ENCODE measurements at places on chromosomes 12 and 14.
A peak's percentile ranks its signal among the peaks of the same experiment; 100 is the strongest.

DNA sequence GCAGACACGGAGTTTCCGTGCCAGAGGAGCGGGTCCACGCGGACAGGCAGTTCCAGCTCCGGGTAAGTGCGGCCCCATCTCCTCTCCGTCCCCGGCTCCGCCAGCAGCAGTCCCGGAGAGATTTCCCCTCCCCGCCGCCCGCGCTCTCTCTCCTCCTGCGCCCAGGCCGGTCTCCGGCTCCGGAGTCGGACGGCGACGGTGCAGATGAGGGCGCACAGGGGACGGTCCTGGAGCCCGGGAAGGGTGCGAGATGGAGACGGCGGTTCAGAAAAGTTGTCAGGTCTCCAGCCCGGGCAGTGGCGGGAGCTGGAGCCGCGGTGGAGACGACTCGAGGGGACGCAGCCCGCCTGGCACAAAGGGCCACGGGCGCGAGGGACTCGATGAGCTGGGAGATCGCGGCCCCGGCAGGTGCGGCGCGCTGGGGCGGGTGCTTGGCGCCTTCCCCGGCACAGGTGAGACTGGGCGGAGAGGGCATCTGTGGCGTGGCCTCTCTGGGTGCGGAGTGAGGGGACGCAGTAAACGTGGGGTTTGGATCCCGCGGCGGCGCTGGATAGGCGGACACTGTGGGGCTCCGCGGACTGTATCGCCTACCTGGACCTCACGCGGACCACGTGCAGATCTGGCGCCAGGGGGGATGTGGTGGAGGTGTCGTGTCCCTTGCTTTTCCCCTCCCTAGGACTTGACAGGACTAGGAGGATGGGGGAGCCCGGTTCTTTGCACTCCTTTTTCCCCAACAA lies 1540.3 kb upstream of the TMEM132C start:
- no peak for DNase-seq

GRCh38 chr12:71772735-71773134 lies 18.1 kb downstream of the RAB21 start:
- DNase-seq, result no peak

DNA sequence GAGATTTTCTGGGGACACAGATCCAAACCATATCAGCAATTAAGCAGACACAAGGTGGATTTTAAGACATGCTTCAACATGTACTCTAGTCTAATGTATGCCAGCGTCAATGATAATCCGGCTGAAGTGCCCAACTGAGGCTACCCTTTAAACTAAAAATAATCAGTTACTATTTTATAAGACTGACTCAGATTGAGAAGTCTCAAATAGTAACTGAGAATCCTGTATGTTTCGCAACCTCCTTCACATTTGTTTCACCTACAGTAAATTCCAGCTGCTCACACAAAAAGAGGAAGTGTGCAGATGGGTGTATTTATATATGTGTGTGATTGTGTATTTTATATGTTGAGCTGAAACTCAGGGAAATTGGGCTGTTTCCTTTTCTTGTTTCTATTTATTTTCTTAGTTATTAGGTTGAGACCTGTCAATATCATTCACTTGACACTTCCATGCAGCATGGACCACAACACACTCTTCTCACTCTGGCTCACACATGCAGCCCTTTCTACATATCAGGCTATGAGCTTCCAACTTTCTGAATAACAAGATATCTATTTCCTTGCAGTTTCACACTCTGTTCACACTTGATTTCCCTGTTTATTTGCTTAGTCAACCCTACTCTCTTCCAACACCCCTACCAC lies 1224.9 kb upstream of the TMEM132C start:
- DNase-seq, result no peak

DNA sequence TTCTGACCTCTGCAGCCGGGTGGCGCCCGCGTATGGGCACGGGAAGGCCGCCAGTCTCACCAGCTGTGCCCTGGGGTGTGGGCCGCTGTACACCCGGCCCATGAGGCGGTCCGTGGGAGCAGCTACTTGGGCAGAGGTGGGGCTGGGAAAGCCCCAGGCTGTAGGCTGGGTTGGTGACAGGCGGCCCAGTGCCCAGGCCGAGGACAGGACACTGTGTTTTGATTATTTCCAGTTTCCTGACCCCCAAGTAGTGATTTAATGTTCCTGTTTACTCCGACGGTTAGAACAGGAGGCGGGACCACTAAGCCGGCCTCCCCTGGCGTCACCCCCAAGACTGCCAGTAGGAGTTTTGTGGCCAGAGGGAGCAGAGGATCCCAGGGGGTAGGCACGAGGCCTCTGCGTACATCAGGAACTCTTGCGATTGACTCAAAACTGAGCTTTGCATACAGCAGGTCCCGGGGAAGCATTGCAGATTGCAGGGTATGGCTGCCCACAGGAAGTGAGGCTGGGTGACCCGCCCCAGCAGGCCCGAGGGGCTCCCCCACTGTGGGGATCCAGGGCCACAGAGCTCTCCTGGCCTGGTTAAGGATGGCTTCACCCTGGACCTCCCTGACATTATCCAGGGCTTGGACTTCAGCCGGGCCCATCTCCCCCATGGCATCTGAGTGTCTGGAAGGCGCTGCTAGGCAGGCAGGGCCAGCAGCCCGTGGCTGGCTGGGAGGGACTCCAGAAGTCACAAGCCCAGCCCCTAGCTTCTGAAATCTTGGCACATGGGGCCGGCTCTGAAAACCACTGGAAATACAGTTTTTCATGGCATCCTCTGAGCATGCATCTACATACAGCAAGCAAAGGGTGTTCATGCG lies 42.5 kb upstream of the DIO3 start:
- no peak for DNase-seq

DNA sequence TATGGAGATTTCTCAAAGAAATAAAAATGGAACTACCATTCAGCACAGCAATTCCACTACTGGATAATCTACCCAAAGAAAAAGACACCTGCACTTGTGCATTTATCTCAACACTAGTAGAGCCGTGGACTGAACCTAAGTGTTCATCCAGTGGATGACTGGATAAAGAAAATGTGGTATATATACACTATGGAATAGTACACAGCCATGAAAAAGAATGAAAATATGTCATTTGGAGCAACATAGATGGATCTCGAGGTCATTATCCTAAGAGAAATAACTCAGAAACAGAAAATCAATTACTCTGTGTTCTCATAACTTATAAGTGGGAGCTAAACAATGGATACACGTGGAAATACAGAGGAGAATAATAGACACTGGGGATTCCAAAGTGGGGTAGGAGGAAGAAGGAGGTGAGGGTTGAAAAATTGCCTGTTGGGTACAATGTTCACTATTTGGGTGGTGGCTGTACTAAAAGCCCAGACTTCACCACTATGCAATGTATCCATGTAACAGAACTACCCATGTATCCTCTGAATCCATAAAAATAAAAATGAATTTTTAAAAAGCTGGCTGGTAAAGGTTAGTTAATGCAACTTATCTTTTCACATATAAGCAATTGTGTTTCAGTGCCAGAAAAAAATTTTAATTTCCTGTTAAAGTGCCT lies 130.7 kb downstream of the FOXA1 start:
- DNase-seq, result no peak

DNA sequence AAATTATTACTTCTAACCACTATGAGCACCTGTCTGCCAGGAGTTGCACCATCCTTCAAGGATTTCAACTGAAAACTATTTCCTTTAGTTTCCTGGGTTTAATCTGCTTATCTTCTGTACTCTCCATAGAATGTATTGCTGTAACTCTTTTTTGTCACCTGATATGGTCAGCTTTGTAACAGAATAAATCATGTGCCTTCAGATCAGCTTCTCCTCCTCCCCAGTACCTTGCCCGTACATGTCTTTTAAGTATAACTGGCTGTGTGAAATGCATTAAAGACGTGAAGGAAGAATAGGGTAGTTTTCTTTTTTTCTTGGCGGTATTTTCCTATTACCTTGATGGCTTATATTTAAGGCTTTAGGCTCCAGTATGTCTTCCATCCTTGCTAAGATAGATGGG lies 200.3 kb upstream of the NAV3 start:
- no peak for DNase-seq

- DNase-seq, result peak; percentile 59
Measured at GRCh38 chr14:104794099-104794498, 1.4 kb downstream of the AKT1 start.

GRCh38 chr14:100281286-100282082 lies 24.8 kb downstream of the SLC25A29 start:
- no peak for DNase-seq

DNA sequence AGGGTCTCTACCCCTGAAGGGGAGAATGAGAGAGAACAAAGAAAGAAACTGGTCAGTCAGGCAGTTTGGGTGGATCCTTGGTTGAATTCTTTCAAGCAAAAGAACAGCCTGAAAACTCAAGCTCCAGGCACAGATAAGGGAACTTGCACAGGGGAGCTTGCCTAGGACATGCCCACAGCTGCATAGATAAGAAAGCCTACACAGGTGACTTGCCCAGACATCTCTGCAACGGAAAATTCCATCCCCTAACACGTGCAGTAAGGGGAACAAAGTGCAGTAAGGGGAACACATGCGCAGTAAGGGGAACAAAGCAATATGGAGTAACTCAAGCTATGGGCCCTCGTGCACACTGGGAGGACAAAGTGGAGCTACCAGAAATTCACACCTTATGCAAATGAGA lies 540.1 kb upstream of the MIS18BP1 start:
- DNase-seq, result no peak

DNA sequence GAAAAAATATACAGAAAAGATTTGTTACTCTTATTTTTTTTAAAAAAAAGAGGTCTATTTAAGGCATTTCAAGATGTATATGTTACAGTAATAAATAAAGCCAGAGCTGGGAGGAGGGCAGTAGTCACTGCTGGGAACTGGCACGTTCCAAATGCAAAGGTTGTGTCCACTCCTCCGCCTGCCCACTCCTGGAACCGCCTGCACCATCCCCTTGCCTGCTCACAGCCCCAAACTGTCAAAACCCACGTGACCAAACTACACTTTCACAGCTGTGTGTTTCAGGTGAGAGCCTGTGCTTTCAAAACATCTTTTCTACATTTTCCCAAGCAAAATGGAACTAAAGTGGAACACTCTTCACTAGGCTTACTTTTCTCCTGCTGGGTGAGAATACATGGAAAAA lies 160.4 kb downstream of the TTC7B start:
- no peak for DNase-seq

- DNase-seq, result no peak
Measured at GRCh38 chr12:94225947-94226630, 77.7 kb downstream of the PLXNC1 start.

DNA sequence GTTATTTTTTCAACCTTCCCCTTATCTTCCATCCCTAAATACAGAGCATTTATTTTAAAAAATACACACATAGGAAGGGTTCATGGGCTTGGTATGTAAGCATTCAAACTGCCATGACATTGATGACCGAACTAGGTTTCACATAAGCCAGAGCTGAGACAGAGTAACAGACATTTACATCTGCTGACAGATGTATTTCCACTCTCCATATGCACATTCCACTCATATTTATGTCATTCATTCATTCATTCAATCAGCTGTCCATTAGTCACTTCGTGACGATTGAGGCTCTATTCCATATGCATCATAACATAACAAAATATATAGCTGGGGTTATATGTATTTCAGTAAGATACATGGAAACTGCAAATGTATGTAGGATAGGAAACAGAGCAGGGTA lies 145.5 kb upstream of the OTX2 start:
- DNase-seq, result no peak

GRCh38 chr12:112752303-112752702 lies 39.2 kb upstream of the RPH3A start:
- no peak for DNase-seq

DNA sequence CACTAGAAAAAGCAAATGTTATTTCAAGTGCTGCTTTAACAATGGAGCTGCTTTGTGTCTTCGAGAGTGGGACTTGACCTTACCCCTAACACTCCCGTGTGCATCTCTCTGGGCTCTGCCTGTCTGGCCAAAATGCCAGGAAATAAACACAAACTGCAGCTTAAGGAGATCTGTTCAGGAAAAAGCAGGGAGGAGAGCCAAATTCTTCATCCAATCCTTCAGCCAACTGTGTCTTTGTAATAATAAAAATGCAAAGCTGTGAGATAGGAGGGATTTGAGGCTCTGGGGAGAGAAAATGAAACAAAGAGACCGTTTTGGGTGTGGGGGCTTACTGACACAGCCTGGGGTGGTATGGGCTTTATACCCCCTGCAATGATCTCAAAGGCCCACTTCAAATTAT lies 85.8 kb upstream of the WSCD2 start:
- no peak for DNase-seq

DNA sequence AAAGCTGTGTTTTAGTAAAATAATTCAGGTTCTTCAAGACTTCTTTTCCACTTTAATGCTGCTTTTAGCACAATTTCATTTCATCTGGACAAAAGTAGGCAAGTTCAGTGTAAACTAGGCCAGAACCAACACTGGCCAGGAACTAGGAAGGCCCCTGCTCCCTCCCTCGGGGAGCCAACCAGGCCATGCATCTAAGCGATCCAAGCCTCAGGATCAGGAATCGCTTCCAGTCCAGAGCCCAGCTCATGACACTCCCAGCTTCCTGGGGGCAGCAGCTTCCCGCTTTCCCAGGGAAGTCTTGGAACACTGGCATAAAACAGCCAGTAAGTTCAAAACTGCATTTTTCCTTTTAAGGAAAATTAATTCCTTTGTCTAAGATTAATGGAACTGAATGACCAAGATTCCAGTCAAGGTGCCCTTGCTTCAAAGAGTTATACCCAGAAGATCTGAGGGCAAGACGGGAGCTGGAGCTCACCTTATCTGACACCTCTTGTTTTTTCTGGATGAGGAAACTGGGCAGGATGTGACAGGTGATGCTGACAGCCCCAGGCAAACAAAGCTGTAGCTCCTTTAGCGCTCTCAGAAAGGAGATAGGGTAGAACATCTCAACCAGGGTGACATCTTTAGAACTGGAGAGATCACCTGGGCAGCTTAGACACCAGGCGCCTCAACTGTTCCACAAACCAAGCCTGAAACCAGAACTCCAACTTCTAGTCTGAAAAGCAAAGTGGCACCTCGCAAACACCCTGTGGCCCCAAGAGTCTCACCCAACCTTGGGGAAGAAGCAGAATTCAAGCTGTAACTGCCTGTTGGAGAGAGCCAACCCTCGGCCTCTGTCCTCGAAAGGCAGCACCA lies 61.4 kb upstream of the PNMA1 start:
- no peak for DNase-seq

- no peak for DNase-seq
Measured at GRCh38 chr12:52600071-52600470, 1.2 kb downstream of the KRT72 start.

DNA sequence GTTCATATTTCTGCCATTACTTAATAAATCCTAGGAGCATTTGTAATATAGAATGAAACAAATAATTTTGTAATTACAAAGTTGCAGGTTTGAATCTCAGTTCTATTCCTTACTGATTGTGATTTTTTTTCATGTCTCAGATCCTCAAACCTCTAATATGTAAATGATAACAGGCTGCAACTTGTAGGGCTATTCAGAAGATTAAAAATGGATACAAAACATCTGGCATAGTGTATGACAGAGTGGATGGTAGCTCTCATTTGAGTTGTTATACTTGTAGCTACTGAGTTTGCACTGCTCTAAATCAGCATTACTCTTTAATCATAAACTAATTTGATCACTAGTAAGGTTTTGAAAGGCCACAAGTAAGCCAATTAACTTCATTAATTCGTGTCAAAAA lies 406.3 kb upstream of the MGAT4C start:
- no peak for DNase-seq

DNA sequence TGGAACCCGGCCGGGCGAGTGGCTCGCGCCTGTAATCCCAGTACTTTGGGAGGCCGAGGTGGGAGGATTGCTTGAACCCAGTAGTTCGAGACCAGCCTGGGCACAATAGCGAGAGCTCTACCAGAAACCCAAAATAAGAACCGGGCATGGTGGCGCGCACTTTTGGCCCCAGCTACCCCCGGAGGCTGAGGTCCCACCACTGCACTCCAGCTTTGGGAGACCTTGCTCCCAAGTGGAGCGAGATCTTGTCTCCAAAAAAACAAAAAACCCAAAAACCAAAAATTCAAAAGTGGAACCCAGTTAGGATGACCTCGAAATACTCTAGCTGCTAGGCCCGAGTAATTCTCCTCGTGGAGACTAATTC lies 769 bp upstream of the VTI1B start:
- DNase-seq, result no peak

Measured in activated CD4-positive, alpha-beta T cell treated with anti-CD3 and anti-CD28 coated beads, Interleukin-2, amount 50 U/mL, for 16 hours (primary cell).